ENCODE measurements at places on chromosomes 2 and 18.

DNA sequence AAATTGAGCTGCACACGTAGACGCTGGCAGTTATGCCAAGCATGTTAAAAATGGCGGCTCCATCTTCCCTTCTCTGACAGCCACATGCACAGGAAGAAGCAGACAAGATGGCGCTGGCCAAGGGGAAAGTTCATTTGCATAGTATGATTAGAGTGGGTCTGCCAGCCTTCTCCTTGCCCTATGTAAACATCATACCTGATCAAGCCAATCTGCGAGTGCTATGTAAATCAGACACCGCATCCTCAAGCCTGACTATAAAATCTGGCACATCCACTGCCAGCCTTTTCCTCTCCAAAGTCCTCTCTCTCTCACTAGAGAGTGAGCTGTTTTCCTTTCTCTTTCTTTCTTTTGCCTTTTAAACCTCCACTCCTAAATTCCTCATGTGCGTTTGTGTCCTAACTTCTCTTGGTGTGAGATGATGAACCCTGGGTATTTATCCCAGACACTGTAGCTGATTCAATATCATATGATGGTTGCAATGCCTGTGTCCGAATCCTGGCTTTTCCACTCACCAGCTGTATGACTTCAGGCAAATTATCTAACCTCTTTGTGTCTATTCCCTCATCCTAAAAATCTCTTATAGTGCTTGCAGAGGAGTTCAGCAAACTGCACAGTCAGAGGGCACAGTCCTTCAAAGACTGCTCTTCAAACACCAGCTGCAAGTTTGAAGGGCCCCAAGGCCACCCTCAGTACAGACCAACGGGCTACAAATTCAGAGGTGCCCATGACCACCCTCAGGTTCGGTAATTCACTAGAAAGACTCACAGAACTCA is 39.3 kb upstream of the ITSN2 start:
- DNase-seq: no peak

DNA sequence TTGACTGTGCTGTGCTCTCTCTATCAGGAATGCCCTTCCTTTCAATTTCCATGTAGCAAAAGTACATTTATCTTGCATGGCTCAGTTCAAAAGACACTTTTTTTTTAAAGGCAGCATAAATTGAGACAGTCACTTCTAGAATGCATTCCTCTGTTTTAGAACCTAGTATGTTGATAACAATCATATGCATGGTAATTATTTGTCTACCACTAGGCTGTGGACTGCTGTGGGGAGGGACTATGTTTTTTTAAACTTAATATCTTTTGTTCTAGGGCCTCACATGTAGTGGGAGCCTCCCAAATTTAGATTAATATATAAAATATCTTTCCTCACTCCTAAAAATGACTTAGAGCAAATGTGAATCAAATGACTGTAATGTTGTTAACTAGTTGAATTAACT is 269.9 kb downstream of the MEIS1 start:
- no peak for DNase-seq

- DNase-seq: no peak
Observed at GRCh38 chr2:230634146-230634545, 78.5 kb upstream of the CAB39 start.

- DNase-seq: no peak
Observed at GRCh38 chr18:38257661-38258060, 692.1 kb upstream of the CELF4 start.

DNA sequence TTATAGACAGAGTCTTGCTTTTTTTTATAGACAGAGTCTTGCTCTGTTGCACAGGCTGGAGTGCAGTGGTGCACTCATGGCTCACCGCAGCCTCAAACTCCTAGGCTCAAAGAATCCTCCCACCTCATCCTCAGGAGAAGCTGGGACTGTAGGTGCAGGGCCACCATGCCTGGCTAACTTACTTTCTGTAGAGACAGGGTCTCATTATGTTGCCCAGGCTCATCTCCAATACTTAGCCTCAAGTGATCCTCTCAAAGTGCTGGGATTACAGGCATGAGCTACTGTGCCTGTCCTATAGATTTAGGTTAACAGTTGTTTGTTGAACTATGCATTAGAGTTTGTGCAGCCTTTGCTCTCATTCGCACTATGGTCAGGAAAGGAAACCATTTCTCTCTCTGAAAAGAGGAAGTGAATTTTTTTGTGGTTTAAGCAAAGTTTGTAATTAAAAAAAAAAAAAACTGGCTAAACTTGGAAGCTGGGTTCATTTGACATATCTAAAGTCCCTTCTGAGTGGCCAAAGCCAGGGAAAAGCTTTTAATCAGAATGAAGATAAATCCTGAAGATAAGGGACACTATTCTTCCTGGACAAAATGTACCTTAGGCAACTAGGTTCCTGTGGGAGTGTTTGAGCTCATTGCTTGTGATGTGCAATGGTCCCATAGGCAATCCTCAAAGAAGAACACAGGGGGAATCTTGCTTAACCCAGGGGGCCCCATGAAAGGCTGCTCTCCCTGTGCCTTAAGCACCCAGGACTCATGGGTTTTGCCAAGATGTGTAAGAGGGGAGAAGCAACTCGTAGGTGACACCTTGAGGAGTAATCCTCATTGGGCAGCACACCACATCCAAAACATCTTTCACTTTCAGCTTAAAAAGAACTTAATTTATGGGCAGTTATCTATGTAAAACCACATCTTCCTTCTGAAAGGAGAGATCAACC is 201.7 kb downstream of the MREG start:
- DNase-seq: no peak

Measured in ELR (cell line).